NCI-H345 (cell line): ENCODE measurements at places on chromosomes 12 and 14.

DNA sequence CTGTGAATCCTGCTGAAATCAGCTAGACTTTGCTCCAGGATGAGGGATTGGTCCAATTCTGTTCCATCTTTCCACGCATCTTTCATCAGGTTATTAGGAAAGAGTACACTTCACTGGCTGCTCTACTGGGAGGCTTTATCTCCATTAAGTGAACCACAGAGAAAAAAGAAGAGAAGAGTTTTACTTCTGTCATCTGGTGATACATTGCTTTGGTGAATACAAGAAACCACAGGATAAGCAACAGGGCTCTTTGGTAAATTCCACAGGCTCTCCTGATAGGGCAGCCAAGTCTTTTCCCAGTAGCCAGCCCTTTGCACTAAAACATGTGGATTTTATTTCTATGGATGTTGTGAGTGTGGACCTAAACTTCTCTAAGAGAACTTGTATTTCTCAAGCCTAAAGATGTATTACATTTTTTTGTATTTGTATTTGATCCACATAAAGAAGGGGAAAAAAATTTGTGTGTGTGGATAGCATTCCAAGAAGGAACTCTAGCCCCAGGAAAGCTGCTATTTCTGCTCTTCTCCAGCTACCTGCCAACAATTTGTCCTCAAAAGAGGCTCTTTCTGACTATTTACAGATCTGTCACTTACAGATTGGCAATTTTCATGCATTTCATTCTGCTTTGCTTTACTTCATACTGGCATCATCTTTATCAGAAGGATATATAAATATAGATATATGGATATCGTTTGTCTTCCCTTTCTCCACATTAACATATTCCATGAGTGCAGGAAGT, 1117.6 kb upstream of the TMEM132C start:
- no peak for DNase-seq

DNA sequence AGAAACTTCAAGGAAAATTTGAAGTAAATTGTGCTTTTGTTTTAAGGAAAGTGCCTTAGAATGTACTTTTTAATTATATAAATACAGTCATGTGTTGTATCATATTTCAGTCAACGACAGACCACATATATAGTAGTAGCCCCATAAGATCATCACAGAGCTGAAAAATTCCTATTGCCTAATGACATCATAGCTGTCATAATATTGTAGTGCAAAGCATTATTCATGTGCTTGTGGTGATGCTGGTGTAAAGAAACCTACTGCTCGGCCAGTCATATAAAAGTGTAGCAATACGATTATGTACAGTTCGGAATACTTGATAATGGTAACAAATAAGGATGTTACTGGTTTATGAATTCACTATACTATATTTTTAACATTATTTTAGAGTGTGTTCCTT, 198.9 kb upstream of the SLC16A7 start:
- DNase-seq, result no peak

DNA sequence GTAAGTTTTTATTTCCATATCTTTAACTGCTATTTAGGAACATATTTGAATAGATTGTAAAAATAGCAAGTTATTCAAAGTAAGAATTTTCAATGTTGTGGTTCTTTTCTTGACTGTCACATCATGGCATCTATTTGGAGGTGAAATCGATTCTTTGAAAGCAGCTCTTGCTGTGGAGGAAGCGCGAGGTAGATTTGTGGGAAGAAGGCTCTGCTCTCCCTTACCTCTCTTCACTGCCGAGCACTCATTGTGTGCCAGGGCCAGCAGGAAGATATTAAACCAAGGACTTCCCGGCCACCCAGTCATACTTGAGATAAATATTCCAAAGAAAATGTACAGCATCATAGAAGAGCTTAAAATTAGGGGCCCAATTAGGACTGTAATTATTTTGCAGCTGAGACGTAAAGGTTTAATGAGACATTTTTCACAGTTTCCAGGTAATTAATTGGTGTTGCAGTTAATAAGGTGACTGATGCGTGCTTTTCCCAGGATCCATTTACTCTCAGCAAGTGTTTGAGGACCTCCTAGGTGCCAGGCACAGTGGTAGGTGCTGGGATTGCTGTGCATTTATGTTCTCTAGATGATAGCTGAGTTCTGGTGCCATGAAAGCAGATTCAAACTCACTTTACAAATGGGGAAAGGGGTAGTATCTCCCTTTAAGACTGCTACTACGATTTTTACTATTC, 89.2 kb upstream of the DYNC1H1 start:
- DNase-seq, result no peak

- DNase-seq, result no peak
These were observed 26.7 kb upstream of the CFAP54 start for GRCh38 chr12:96462571-96463280.

DNA sequence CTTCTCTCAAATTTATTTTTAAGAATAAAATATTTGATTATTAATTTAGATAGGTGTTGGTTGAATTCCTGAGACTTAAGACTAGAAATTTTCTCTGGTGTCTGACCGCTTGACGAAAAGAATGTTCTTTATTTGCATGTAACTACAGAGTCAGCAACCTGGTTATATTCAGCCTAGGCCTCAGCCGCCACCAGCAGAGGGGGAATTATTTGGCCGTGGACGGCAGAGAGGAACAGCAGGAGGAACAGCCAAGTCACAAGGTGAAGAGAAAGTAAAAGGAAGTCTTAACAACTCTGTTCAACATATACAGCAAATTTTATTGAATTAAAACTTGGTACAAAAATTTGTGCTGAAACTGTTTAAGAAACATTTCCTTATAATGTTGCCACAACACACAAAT, 5.2 kb downstream of the PIWIL1 start:
- no peak for DNase-seq

DNA sequence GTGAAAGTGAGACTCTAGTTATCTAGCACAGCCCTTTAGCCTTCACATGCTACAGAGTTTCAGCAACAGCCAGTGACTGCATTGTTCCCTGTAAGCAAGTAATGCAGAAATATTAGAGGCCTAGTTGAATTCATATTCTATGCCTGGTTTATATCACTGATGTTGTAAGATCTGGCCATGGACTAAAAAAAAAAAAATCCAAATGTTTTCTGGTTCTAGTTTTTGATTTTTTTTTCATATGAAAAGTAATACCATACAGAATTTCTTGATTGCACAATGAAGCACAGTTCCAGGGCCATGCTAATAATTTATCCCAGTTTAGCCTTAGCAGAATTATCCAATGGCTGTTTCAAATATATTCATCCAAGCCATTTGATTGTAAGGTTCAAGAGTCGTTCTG, 341.5 kb upstream of the DDHD1 start:
- no peak for DNase-seq
